ENCODE measurements at places on chromosomes 16 and 17. TPM values are rescaled to one million over a fixed set of nuclear protein-coding genes. Genes with fewer than 3 reads are reported as not detected.

GRCh38 chr16:76956841-76957240 is 234.1 kb upstream of the MON1B start:
- H3K27me3 ChIP-seq, result no peaks in the 10 kb centered on the region
- H3K27ac ChIP-seq, result no peak overlapping the region
- no peaks in the 10 kb centered on the region for H3K36me3 ChIP-seq

GRCh38 chr17:73354423-73355284 is 42.9 kb upstream of the CDC42EP4 start:
- no peaks in the 10 kb centered on the region for H3K27me3 ChIP-seq
- no peak overlapping the region for H3K4me3 ChIP-seq
- H3K27ac ChIP-seq, result no peak overlapping the region
- no peaks in the 10 kb centered on the region for H3K4me1 ChIP-seq
- DNase-seq, result no peak
- H3K36me3 ChIP-seq, result no peaks in the 10 kb centered on the region

- H3K27ac ChIP-seq, result no peak overlapping the region
- no peak for DNase-seq
- no peaks in the 10 kb centered on the region for H3K4me1 ChIP-seq
- no peaks in the 10 kb centered on the region for H3K36me3 ChIP-seq
Observed at GRCh38 chr17:56641894-56642293, 48.4 kb downstream of the NOG start.

DNA sequence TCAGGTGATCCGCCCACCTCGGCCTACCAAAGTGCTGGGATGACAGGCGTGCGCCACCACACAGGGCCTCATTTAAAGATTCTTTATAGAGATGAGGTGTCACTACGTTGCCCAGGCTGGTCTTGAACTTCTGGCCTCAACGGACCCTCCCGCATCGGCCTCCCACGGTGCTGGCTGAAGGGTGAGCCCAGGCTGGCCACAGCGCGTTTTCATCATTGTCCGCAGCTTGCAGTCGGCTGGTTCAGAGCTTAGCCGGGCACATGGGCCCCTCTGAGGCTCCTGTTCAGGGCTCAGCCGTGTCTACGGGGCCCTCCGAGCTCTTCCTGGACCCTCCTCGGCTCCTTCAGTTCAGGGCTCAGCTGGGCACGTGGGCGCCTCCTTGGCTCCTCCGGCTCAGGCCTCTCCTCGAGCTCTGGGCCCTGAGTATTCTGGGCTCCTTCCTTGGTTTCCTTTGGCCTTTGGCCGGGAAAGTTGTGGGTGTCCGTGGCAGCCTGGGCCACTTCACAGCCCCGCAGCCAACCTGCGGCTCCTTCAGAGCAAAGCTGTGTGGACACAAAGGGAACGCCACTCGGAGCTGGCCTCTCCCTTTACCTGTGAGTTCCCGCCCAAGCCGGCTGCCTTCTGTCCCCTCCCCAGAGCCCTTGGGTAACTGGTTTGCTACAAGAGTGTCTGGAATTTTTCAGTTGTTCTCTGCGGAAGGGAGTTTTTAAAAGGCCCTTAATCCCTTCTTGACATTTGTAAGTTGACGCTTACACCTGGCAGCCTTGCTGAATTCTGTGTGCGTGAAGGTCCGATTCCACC is 1.2 kb upstream of the MSLN start:
- H3K27me3 ChIP-seq, result no peaks in the 10 kb centered on the region
- no peaks in the 10 kb centered on the region for H3K4me1 ChIP-seq
- no peak for DNase-seq
- H3K4me3 ChIP-seq, result no peak overlapping the region

- DNase-seq, result no peak
- no peaks in the 10 kb centered on the region for H3K4me1 ChIP-seq
- no peak overlapping the region for H3K27ac ChIP-seq
- no peaks in the 10 kb centered on the region for H3K27me3 ChIP-seq
Observed at GRCh38 chr17:3870871-3871306, 22.0 kb downstream of the CAMKK1 start.

- no peaks in the 10 kb centered on the region for H3K36me3 ChIP-seq
- no peaks in the 10 kb centered on the region for H3K4me1 ChIP-seq
- no peak overlapping the region for H3K4me3 ChIP-seq
- H3K27me3 ChIP-seq, result no peaks in the 10 kb centered on the region
- DNase-seq, result no peak
- no peak overlapping the region for H3K27ac ChIP-seq
Observed at GRCh38 chr17:58447039-58447975, 30.0 kb upstream of the RNF43 start.

GRCh38 chr16:16083421-16084156 is 134.2 kb downstream of the ABCC1 start:
- no peak for DNase-seq
- no peak overlapping the region for H3K27ac ChIP-seq
- H3K4me3 ChIP-seq, result no peak overlapping the region
- peaks cover 44% of the 10 kb centered on the region for H3K36me3 ChIP-seq
- peaks cover 16% of the 10 kb centered on the region for H3K4me1 ChIP-seq

- no peak for DNase-seq
- peak overlapping the region; percentile 97 for H3K27ac ChIP-seq
- H3K27me3 ChIP-seq, result no peaks in the 10 kb centered on the region
- H3K4me1 ChIP-seq, result peaks cover 14% of the 10 kb centered on the region
Observed at GRCh38 chr16:77191259-77191969, 424 bp downstream of the MON1B start.

DNA sequence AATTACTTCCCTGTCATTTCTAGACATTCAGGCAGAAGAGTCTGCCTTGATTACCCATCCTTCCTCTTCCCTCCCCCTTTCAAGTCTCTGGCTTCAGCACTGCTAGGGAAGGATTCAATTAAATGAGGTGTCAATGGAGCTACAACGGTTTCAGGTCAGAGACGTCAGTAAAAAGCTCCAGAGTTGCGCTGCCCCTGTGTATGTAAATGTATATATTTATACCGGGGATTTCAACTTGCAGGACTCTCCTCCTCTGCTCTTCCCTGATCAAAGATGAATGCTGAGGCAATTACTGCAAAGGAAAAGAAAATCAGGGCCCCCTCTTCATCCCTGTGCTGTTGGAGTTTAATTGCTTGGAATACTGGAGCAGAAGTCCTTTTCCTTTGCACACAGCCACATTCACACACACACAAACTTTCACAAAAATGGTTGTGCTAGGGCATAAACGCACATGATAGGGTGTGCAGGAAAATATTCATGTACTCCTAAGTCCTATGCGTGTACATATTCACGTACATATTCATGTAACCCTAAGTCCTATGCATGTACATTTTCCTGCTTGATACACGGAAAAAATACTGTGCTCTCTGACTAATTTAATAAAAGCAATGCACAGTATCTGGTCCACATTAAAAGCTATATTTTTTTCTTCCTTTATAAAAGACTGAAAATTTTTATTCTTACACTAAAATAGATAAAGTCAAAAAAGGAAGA is 129.7 kb upstream of the PMFBP1 start:
- H3K27me3 ChIP-seq, result no peaks in the 10 kb centered on the region
- no peak overlapping the region for H3K27ac ChIP-seq
- DNase-seq, result no peak
- no peak overlapping the region for H3K4me3 ChIP-seq

GRCh38 chr17:38959508-38959907 is 7.7 kb downstream of the FBXO47 start:
- H3K27ac ChIP-seq, result peak overlapping the region; percentile 65
- peaks cover 6% of the 10 kb centered on the region for H3K4me1 ChIP-seq
- no peak overlapping the region for H3K4me3 ChIP-seq
- H3K36me3 ChIP-seq, result no peaks in the 10 kb centered on the region

- no peaks in the 10 kb centered on the region for H3K27me3 ChIP-seq
- H3K4me1 ChIP-seq, result no peaks in the 10 kb centered on the region
- no peak overlapping the region for H3K4me3 ChIP-seq
- H3K36me3 ChIP-seq, result no peaks in the 10 kb centered on the region
- no peak overlapping the region for H3K27ac ChIP-seq
Observed at GRCh38 chr16:77437859-77438258, 3.0 kb upstream of the ADAMTS18 start.

GRCh38 chr16:86019446-86020047 is 120.6 kb downstream of the IRF8 start:
- H3K27ac ChIP-seq, result no peak overlapping the region
- no peaks in the 10 kb centered on the region for H3K27me3 ChIP-seq
- no peak for DNase-seq

GRCh38 chr17:35521150-35521549 is 16.3 kb downstream of the SLFN12L start:
- H3K27me3 ChIP-seq, result no peaks in the 10 kb centered on the region
- DNase-seq, result no peak
- H3K27ac ChIP-seq, result no peak overlapping the region
- no peak overlapping the region for H3K4me3 ChIP-seq

- no peak for DNase-seq
- H3K4me1 ChIP-seq, result no peaks in the 10 kb centered on the region
- peaks cover 7% of the 10 kb centered on the region for H3K36me3 ChIP-seq
- no peaks in the 10 kb centered on the region for H3K27me3 ChIP-seq
Observed at GRCh38 chr16:53654946-53655345, 48.7 kb downstream of the RPGRIP1L start.

The SPAG5 gene
- 5.9 TPM for total RNA-seq

The C16orf92 gene
- not detected for total RNA-seq

The KRTAP9-8 gene
- total RNA-seq, result not detected

The AOC3 gene
- total RNA-seq, result 117 TPM

The SLC12A3 gene
- not detected for total RNA-seq

All from thoracic aorta (tissue), 2 donors.